ENCODE measurements at places on chromosomes 6 and 20.
A peak's percentile ranks its signal among the peaks of the same experiment; 100 is the strongest.

DNA sequence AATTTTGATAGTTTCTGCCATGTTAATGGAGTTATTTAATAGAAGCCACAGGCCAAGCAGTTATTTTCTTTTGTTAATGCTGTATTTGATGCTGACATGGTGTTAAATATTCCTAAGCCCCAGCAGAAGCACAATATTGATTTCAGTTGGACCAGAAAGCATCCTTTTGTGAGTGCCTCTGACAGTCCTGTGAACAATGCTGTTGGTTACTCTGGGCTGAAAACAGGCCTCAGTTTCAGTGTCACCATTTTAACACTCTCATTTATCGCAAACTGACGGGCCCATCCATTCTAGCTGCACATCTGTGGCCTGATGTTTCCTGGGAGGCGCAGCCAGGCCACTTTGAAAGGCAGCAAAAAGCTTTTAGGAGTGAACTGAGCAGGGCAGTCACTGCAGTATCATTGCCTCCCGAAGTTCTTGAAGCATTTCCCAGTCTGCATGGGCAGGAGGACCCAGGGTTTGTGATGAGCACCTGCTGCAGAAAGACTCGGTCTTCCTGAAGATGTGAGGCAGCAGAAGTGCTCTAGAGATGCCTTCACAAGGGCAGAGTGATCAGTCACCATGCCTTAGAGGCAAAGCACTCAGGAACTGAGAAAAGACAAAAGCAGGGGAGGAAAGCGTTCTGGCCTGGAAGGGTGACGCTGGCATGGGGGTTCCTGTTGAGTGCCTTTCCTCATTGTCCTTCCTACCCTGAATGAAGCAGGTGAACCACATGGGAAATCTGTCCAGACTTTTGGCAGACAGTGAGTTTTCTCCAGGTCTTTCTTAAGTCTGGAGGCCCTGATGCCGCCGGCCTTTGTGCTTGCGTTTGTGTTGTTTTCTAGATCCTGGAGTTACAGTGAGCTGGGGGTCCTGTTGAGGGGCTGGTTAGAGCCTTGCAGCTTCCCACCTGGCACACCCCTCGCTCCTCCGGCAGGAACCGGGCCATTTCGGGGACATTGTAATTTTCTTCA lies 74.0 kb downstream of the ZDHHC14 start:
- DNase-seq = no peak

DNA sequence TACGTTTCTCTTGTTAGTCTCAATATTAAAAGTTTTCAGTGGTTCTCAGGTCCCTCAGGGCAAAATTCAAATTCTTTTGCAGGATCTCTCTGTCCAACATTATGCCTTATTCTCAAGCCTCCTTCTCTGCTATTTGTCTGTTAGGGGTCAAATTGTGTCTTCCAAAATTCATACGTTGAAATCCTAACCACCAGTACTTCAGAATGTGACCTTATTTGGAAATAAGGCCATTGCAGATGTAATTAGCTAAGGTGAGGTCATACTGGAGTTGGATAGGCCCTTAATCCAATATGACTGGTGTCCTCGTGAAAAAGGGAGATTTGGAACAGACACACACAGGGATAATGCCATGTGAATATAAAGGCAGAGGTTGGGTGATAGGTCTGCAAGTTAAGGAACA lies 64.1 kb upstream of the ADGRF1 start:
- no peak for DNase-seq

DNA sequence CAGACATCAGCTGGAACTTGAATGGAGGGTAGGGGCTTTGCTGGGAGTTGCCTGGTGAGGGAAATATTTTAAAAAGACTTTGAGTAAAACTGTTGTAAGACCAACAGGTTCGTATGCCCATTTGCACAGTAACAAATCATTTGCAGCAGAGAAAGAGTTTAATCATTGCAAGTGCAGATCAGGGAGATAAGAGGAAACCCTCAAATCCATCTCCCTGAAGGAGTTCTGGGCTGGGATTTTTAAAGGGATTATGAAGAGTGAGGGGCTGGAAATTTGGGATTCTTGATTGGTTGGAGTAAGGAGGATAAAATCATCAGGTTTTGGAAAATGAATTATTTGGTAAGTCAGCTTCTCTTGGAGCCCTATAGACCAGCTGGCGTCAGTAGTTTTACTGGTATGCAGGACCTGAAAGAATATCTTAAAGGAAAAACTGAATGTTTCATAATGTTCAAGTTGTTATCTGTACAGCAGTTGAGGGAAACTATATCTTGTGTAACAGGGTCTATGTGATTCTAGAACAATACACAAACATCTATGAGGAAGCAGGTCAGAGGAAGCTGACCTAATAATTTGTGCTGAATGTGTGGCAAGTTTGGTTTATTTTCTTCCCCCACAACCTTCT lies 295.5 kb downstream of the PLCB1 start:
- DNase-seq = no peak

DNA sequence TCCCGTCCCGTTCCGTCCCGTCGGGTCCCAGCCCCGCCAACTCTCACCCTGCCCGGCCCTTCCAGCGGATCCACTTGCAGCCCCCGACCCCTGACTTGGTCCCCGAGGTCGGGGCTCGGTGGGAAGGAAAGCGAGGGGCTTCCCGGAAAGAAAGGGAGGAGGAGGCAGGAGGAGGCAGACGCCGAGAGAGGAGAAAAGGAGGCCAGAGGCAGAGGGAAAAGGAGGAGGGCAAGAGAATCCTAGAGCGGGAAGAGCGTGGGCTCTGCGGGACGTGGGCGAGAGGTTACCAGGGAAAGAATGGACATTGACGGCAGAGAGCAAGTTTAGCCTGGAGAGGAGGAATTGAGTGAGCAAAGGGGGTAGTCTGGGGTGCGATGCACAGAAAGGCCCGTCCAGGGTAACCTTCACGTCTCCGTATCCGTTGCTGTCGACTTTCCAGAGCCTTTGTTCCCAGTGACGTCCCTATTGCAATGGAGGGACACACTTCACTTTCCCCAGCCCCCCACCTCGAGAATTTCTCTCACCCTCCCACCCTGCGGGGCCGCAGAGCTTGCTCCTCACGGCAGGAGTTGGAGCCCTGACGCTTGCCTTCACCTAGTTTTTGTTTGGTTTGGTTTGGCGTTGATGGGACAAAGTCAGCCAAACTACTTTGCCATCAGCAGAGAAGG lies 477 bp upstream of the MOXD1 start:
- no peak for DNase-seq

GRCh38 chr6:153121311-153121710 lies 9.8 kb downstream of the RGS17 start:
- no peak for DNase-seq

- DNase-seq = peak; percentile 46
These were observed 43.7 kb downstream of the FRK start for GRCh38 chr6:116016846-116017545.

DNA sequence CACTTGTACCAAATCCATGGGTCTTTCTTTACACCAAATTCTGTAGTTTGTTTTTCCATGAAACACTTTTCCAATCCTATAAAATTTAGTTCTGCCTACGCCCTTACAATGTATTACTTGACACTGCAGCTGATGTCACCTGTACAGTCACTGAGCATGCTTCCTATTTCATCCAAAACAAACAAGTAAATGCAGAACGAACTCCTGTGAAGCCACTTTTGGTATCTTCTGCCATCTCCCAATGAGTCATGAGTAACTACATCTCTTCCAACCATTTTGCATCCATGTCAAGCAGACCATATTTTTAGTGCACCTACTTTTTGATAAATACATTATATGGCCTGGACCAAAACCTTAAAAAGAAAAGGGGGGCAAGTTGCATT lies 42.4 kb downstream of the HDDC2 start:
- DNase-seq = no peak

GRCh38 chr20:16007962-16008361 lies 565.3 kb downstream of the KIF16B start:
- no peak for DNase-seq

Measured in AG04450 (cell line).